Ascending aorta (tissue), 2 donors: ENCODE measurements at places on chromosomes 3 and 15.

GRCh38 chr3:153137626-153138025 is 24.4 kb upstream of the RAP2B start:
- no peak for DNase-seq

DNA sequence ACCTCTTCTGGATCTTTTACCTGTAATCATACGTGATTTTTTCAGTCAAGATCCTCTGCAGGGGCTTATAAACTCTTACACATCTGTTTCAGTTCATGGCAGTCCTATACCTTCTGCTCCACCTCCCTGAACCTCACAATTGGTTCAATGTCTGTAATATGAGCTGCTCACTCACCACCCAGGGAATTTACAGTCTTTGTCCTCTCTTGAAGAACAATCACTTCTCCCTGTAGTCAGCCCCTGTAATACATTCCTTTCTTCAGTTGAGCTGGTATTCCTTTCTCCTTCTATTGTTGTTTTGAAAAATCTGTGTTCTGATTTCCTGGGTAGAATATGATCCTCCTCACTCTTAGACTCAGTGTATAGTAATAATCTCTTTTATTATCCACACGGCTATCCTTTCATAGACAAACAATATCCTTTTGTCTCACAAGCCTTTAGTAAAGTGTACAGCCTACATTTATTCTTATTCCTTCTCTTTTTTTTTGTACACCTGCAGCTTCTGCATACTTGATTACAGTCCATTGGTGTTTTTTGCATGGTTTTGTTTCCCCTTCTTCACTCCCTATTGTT is 101.8 kb downstream of the NECTIN3 start:
- DNase-seq, result no peak

GRCh38 chr3:177449360-177450006 is 252.2 kb upstream of the TBL1XR1 start:
- no peak for DNase-seq

DNA sequence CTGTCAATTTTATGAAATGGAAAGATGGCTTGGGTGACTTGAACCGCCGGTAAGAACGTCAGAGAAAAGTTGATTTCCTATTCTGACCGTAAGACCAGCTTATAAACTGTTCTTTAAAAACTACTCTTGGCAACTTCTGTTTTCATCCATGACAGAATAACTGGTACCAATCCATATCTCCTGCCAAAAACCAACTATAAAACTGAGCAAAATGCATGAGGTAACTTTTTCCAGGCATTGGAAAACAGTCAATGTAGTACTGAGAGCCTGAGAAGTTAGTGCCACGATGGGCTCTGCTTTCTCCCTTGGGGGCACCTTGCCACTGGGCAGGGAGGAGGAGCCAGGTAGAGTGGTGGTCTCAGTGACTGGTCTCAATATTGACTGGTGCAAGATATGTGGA is 615.2 kb upstream of the TBL1XR1 start:
- no peak for DNase-seq

GRCh38 chr3:187750006-187750512 is 4.8 kb upstream of the BCL6 start:
- no peak for DNase-seq

DNA sequence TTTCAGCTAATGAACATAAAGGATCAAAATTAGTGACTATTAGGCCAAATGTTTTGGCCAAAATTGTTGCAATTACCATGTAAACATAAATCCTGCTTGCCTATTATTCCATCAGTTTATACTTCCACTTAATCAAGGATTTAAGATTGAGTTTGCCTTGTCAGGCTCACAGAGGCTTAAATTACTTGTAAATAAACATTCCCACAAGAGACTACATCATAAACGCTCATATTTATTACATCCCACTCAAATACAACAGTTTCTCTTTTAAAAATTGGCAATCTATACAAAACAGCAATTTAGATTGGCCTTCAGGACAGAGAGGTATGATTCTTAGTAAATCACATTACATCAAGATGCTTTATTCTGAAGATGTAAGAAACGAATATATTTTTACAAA is 9.9 kb upstream of the MAP4 start:
- no peak for DNase-seq

- DNase-seq, result peak; percentile 31
Measured at GRCh38 chr3:15427182-15427880, at the start of the genes EAF1 and METTL6. Gene EAF1, plus strand, starts transcription at chr3:15427598. Its CDS starts 182 bp downstream, at chr3:15427780. Gene METTL6, minus strand, starts transcription at chr3:15427544. Its CDS starts 1,033 bp downstream, at chr3:15426511.

- DNase-seq, result no peak
Measured at GRCh38 chr3:33491721-33492120, 51.5 kb upstream of the UBP1 start.

DNA sequence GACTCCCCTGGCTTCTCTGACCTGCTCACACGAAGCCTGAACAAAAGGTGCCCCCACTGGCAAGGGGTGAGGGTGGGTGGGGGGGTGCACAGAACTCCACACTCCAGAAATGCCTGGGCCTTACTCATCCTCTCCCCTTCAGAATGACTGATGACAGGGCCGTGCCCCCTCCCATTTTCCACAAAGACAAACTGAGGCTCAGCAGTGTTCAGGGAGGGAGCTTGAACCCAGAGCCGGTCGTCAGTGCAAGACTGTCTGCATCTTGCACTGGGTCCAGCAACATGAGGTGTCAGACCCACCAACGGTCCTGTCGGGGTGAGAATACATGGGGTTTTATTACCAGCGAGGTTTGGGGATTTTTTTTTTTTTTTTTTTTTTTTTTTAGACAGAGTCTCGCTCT is 15.3 kb downstream of the IGDCC3 start:
- DNase-seq, result no peak

- DNase-seq, result no peak
Measured at GRCh38 chr3:54983266-54984099, 55.6 kb upstream of the LRTM1 start.

- DNase-seq, result no peak
Measured at GRCh38 chr3:48679411-48680391, 6.0 kb downstream of the NCKIPSD start.

DNA sequence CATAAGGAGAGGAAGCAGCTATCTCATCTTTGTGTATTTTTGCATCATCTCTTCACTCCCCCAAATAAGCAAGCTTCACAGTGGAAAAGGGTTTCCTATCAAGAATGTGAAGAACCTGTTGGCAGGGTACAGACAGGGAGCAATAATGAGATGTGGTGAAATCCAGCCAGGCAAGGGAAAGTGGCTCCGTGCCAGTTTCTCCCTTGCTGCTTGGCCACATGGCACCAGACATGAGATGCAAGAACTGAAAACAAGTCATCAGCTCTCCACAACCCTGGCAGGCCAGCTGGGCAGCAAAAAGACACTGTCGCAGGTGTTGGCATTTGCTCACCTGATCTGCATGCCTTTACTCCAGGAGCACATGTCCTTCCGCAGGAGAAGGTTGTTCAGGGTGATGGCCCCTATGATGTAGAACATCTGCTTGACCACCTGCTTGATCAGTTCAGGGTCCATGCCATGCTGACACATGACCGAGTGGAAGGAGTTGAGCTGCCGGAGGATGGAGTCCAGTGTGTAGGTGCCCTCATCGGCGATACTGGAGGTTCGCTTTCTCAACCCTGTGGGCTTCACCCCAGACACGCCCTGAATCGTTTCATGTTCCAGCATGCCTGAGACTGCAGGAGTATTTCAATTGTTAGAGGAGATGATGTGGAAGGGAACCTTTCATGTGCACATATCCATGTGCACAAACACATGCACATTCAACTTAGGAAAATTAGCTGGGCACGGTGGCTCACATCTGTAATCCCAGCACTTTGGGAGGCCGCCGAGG is 23.3 kb upstream of the MYO5C start:
- no peak for DNase-seq

DNA sequence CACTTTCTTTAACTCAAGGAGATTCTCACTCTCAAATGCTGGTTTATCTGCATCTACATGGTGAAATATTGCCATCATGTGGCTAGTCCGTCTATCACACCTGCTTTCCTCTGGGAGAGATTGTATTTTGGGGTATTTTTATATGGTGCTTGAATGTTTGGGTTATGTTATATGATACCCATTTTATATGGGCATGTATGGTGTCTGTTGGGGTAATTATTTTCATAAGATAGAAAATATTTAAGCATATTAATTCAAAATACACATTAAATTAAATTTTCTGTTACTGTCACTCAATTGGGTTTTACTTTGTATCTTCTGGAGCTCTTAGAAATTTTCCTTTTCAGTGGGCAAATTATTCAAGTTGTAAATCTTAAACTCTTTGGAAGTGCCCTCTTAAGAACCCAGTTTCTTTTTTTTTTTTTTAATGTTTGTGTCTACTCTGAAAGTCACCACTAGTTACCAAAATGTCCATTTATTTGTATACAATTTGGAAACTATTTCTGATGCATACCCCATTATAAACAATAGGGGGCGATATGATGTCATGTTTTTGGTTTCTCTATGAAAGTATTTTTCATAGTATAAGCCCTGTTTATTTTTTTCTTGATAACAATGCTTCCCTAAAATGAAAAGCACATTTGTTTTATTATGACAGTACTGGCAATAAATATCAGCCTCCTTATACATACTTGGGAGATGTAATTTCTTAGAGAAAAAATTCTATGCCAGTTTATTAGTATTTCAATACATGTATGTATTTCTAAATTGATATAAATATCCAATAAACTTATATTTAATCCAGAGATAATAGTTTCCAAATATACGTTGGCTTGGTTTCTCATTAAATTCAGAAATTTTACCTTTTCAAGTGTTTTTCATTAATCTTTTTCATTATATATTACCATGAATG is 36.1 kb upstream of the PLSCR5 start:
- no peak for DNase-seq

DNA sequence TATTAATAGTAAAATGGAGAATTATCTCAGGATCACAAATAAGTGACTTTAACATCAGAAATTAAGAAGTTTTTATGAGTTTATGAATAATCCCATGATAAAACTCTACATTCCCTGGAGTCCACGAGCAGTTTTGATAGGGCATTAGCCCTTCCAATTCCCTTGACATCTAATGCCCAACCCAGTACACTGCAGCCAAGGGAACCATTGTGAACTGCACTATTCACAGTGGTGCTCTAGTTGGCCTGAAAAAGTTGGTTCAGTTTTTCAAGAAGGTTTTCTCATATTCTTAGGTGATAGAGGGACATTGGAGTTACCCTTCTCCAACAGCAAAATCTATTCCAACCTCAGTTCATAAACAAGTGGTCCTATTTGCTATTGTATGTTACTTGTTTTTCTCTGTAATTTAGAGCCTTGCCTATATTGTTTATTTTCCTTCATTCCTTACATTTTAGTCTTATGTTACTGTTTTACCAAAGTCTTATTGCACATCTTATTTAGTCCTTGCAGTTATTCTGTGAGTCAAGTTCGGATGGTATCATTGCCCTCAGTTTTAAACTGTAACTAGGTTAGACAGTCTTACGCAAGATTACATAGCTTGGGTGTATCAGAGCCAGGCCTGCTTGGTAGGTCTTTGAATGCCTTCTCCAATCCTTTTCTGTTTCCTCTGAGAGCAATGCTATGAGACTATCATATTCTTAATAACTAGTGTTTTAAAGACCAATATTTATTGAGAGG is 57.9 kb upstream of the SAMMSON start:
- DNase-seq, result no peak

GRCh38 chr3:187368251-187369088 is at the start of gene RTP4:
Gene RTP4, plus strand, starts transcription at chr3:187368385. Its CDS starts 57 bp downstream, at chr3:187368442.
- DNase-seq, result no peak

DNA sequence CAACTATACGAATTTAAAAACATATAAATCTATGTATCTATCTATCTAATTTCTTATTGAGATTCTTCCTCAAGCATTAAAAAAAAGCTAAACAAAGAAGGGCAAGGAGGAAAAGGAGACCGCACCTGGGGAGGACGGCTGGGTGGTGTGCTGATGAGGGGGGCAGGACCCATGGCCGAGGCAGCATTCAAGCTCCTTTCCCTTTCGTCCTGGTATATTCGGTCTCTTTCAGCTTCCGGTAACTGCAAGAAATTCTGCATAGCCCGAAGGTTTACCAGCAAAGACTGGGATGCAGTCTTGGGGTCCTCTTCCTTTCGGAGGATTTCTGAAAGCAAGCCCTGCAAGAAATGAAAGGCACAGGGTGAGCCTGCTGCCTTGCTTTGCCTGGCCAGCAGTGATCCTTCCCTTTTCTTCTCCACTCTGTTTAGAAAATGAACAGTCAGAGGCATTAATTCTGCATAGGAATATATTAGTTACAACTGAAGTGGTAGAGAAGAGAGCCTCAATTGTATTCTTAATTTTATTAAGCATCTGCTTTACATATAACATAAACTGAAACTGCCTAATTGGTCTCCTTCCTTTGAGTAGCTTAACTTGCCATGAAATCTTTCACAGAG is 38.8 kb downstream of the SATB1 start:
- no peak for DNase-seq

DNA sequence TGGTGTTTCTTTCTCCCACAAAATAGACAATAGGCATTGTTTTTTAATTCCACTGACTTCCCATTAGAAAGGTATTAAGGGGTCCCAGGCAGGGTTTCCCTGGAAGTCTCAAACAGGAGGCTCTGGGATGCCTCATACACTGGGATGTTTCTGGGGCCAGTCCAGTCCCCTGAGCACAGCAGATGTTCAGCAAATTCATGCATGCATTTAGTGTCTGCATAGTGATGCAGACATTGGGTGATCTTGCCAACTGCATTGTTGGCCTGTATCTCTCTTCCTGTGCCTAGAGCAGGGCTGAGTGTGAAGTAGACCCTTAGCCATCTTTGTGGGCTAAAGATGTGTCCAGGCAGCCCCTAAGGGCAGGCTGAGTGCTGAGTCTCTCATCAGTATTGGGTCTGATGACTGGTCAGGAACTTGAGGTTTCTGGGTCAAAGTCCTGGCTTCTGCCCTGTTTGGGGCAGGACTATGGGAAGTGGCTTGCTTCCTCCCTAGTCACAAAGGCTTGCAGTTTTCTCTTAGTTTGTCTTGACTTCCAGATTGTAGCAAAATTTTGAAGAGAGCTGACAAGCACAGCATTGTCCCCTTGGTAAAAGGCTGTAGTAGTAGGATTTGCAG is 56.5 kb downstream of the BSN start:
- DNase-seq, result no peak

GRCh38 chr3:8658306-8659212 is 14.0 kb upstream of the SSUH2 start:
- peak; percentile 69 for DNase-seq

DNA sequence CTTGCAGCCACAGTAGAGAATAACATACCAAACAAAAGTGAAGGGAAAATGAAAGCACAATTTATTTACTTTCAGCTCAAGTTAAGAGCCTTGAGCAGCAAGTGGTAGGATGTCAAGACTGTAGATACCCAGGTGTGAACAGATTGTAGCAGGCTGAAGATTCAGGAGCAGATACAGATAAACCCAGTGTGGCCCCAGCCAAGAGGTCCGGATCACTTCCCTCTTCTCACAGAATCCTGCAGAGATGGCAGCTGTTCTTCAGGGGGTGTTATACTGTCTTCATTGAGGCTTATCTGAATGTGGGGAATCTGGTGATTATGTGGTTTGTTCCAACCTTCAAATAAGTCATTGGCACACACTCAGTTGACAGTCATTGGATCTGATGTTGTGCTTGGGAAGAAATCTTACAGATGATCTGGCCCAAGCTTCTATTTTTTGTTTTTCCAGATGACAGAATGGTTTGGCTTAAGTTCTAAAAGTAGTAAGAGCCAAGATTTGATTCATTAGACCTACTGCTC is 2.2 kb downstream of the STARD9 start:
- no peak for DNase-seq

- no peak for DNase-seq
Measured at GRCh38 chr3:69628951-69629350, 110.3 kb upstream of the MITF start.

- no peak for DNase-seq
Measured at GRCh38 chr15:51876169-51876568, 46.7 kb downstream of the TMOD3 start.

- DNase-seq, result no peak
Measured at GRCh38 chr3:73098873-73099272, 37.4 kb downstream of the EBLN2 start.

GRCh38 chr3:87796843-87797185 is 262.0 kb downstream of the CGGBP1 start:
- DNase-seq, result no peak

- no peak for DNase-seq
Measured at GRCh38 chr3:6251612-6252400, 609.1 kb upstream of the GRM7 start.
